ENCODE measurements at places on chromosomes 5 and 9.

- peak; percentile 67 for DNase-seq
These were observed 12.2 kb upstream of the ELL2 start for GRCh38 chr5:95973793-95974325.

DNA sequence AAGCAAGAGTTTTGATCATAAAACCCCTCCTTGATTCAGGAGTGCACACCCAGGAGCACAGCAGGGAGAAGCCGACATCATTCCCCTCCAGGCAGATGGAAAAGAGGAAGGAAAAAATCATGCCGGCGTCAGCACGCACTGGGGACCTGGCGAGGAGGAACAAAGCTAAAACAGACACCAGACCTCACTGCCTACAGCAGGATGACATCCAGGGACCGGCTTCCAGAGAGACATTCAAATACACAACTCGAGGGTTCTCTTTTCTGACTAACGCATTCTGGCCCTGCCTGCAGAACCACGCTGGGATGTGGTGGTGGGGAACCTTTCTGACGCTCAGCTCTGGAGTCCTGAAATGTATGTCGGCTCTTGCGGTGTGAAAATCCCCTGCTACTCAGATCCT is 2.7 kb downstream of the UBAC1 start:
- no peak for DNase-seq

GRCh38 chr9:99824378-99825171 is 2.9 kb downstream of the NR4A3 start:
- DNase-seq, result no peak

DNA sequence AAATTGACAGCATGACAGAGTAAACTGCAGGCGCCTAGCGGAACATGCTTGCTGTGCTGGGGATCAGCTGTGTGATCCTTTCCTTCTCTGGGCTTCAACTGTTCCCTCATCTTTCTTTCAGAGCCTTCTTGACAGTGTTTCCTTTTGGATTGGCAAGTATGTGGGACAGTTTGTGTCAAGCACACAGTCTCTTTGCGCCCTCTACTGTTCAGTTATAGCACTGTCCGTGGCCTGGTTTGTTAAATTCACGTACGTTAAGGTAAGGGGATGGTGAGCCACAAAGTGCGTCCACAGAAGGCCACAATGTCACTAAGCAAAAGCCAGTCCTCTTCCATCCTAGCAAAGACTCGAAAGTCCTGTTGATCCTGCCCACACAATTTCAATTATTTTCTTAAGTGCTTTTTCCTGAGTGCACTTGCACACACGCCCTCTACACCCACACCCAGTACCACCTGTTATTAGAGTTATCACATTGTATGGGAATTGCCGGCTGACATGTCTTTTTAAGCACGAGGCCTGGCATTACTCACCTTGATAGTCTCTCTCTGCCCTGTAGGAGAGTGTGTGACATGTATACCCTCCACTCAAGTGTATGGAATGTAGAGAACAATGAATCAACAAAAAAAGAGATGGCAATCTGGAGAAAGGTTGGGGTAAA is 22.5 kb upstream of the PTPN3 start:
- DNase-seq, result peak; percentile 45

DNA sequence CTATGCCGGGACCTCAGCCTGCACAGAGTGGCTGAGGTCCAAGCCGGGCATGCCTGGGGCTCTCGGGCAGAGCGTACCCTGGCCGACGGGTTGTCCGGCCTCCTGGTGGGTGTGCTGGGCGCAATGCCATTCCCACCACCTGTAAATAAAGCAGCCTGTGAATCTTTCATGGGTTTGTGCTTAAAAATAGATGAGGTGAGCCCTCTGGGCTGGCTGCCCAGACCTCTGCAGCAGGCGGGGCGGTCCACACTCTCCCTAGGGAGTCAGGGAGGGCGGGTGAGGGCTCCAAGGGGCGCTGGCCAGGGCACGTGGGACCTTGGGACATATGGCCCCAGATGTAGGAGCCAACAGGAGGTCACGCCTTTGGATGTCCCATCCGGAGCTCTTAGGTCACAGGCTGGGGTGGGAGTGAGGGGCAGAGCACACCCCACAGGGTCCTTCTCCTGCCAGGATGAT is 3.6 kb upstream of the AGPAT2 start:
- DNase-seq, result no peak

DNA sequence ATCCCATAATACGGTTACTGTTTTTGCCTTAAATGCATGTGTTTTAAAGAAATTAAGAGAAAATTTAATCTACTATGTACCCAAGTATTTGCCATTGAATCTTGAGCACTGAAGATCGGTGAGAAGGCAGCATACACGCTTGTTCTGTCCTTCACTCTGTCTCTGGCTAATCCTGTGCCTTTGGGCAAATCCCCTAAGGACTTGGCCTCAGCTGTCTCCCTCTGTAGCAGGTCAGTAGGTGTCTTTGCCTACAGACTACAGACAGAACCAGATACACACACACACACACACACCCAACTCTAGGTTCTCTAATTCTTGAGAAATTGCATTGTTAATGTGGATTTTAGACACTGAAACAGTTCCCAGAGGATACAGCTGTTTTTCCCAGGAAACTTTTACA is 117.4 kb downstream of the WDR41 start:
- no peak for DNase-seq

DNA sequence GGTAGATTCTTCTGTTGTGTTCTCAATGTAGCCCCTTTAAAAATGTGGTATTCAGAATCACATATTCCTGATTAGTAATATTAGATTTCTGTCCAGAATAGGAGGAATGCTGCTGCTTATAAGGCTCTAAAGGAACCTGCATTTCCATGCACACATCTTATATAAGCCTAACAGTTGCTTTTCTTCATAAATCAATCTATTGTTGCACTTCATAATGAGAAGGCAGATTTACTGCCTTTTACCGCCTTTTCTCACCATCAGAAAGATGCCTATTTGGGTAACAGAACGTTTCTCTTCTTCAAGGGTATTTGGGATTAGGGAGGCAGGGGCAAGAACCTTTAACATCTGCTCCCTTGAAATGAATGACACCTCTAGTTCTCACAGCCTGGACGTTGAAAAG is 243.4 kb downstream of the MLLT3 start:
- no peak for DNase-seq

DNA sequence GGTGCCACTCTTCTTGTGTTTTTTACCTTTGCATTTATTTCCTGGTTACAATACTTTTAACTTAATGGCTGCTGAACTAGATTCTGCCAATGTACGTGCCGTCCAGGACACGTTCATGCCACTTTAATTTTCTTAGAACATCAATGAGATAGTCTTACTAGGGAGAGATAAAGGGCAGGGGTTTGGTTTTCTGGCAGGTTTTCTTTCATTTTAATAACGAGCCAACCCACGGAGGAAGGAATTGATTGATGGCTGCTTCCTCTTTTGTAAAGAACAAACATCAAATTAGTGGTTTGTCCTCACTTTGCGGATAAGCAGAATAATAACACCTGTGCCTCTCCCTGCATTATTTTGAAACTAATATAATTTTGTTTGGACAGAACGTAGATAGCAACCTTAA is 135.7 kb downstream of the DOCK8 start:
- no peak for DNase-seq

DNA sequence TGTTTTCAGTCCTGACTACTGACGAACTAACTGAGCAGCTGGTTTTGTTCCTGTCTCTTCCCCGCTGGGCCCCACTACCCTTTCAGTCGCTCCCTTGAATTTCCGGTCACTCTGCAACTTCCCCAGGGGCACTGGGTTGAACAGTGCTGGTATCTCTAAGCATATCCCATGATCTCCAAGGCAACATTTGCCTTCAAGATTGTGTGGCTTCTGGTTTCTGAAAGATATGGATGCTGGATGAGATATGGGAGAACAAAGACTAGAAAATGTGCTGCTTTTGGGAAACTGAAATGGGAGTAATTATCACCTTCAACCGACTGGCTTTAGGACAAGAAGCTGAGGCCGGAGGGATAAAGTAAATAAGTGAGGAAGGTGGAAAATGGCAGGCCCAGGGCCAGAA is 258.2 kb upstream of the PIK3R1 start:
- DNase-seq, result no peak

- DNase-seq, result no peak
These were observed 8.5 kb upstream of the DNAJC25 start for GRCh38 chr9:111622626-111623025.

GRCh38 chr9:105188746-105189145 is 55.7 kb upstream of the SLC44A1 start:
- DNase-seq, result no peak

DNA sequence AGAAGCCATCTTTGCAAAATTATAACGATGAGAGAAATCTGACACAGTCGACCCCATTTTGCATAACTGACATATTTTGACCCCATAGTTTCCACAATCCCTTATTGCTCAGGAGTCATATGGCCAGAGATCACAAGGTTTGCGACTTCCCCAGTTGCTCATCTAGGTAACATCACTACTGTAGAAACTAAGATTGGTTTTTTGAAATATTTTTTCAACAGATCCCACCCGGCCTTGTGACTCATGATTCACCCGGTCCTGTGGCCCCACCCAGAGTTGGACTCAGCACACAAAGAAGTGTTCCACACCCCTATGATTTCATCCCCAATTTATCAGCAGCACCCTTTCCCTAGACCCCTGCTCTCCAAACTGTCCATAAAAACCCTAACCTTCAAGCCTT is 50.2 kb downstream of the TIMD4 start:
- no peak for DNase-seq

DNA sequence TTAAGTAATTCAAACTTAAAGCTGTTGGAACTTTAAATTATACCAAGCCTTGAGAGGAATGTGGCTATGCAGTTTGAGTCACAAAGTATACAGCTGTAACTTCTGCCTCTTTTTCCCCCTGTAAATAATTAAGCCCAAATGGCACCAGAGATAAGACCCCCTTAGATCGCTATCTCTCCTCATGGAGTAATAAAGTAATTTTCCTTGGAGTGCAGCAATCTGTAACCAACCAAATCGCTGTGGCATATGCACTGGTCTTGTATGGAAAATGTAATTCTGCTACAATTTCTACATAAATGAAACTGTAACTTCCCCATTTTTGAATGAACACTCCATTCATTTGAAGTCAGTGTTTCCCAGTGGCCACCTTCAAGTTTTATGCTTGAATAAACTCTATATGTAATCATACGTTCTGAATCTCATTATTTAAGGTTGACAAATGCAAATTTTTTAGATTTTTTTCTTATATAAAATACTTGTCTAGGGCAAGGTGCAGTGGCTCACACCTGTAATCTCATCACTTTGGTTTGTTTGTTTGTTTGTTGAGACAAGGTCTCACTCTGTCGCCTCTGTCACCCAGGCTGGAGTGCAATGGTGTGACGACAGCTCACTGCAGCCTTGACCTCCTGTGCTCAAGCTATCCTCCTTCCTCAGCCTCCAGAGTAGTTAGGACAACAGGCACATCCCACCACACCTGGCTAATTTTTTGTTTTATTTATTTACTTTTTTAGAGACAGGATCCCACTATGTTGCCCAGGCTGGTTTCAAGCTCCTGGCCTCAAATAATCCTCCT is 12.3 kb downstream of the SUSD1 start:
- DNase-seq, result no peak

- DNase-seq, result no peak
These were observed 65.3 kb downstream of the GADD45G start for GRCh38 chr9:89670114-89670513.

GRCh38 chr5:133679534-133679933 is 67.2 kb upstream of the FSTL4 start:
- no peak for DNase-seq

GRCh38 chr5:93117751-93118531 is 463.1 kb downstream of the NR2F1-AS1 start:
- no peak for DNase-seq

DNA sequence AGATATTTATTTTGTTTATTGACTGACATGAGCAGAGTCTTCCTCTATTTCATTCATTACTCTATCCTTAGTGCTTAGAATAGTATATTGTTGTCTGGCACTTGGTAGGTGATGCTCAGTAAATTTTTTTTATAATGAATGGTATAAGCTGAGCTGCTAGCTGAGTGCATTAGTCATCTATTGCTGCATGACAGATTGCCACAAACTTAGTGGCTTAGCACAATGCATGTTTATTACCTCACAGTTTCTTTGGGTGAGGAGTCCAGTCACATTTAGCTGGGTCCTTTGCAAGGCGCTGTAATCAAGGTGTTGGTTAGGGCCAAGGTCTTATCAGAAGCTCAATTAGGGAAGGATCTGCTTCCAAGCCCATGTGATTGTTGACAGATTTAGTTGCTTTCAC is 23.1 kb downstream of the SMAD5 start:
- DNase-seq, result no peak

- DNase-seq, result no peak
These were observed at the start of gene MAMDC2 for GRCh38 chr9:70043689-70044489. Gene MAMDC2 (plus strand): TSS chr9:70043848. CDS start chr9:70044198, 350 bp downstream.

DNA sequence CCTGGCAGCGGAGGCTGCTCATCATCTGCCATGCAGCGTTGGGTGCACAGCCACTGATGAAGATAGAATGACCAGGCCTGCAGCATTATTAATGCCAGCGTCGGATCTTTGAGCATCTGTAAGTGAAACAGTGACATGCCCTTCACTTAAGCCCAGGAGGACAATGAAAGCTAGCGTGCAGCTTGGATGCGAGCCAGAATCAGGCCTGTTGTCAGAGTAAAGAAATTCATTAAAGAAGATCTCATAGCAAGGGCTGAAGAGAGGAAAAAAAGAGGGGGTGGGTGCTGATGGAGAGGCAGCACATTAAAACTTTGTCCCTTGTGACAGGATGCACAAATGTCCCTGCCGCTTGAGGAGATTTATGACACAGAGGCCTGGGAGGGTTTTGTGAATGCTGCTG is 186.1 kb upstream of the MAST4 start:
- no peak for DNase-seq

GRCh38 chr5:17157916-17158529 is 59.4 kb upstream of the BASP1 start:
- no peak for DNase-seq

GRCh38 chr5:56918054-56918453 is 8.7 kb downstream of the SETD9 start:
- DNase-seq, result no peak

DNA sequence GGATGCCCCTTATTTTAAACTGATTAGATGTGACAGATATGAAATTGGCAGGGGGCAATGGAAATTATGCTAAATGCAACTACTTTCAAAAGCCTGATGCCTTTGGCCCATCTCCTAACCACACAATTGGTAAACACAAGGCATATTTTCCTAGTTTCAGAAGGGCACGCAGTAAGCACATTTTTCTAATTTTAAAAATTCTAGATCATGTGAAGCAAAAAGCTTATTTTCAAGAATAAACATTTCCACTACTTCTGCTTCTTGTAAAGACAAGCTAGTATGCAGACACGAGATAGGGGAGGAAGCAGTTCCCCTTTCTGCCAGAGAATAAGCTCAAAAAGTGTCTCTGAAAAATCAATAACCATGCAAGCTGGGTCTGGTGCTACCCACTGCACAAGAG is 67.7 kb downstream of the ABCA1 start:
- DNase-seq, result peak; percentile 33

GRCh38 chr9:71816916-71817451 is 48.7 kb upstream of the CEMIP2 start:
- DNase-seq, result no peak

GRCh38 chr5:120053841-120054240 is 410.3 kb upstream of the PRR16 start:
- no peak for DNase-seq

- no peak for DNase-seq
These were observed 180.6 kb downstream of the MACROH2A1 start for GRCh38 chr5:135218486-135218755.

All from GM12864 (cell line).